Stimulated activated CD8-positive, alpha-beta memory T cell treated with anti-CD3 and anti-CD28 coated beads, Interleukin-15, amount 100 ng/mL, for 24 hours (primary cell): ENCODE measurements at places on chromosomes 13 and 19.

DNA sequence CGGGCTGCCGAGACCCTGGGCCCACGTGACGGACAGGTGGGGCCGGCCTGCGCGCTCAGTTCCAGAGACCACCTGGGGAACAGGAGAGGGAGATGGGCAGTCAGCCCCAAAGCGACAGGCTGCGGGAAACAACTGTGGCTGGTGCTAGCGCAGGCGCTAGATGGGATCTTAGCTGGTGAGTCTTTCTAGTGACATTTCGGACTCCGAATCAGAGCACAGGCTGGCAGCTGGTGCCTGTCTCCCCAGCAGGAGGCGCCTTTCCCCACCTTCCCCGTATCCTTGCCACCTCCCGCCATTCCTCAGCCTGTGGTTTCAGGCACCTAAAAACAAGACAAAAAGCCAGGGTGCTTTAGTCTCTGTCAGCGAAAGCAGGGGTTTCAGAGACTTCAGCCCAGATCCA, 19.4 kb upstream of the RANBP3 start:
- DNase-seq: no peak

GRCh38 chr13:90336507-90336906, 1011.0 kb upstream of the MIR17HG start:
- no peak for DNase-seq

DNA sequence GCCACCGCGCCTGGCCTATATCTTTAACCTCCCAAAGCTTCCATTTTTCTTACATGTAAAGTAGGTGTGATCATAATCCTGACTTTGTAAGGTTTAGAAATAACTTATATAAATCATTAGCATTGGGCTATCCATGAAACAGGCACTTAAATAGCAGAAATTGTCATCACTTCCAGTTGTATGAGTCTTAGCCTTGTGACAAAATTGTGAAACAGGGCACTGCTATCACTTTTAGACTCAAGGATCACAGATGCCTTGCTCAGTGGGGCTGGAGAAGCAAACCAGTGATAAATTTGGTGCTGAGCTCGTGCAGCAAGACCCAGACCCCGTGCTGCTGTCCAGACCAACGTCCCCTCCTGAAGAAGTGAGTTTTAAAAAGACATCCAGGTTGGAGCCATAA, 209.7 kb downstream of the KATNAL1 start:
- no peak for DNase-seq

DNA sequence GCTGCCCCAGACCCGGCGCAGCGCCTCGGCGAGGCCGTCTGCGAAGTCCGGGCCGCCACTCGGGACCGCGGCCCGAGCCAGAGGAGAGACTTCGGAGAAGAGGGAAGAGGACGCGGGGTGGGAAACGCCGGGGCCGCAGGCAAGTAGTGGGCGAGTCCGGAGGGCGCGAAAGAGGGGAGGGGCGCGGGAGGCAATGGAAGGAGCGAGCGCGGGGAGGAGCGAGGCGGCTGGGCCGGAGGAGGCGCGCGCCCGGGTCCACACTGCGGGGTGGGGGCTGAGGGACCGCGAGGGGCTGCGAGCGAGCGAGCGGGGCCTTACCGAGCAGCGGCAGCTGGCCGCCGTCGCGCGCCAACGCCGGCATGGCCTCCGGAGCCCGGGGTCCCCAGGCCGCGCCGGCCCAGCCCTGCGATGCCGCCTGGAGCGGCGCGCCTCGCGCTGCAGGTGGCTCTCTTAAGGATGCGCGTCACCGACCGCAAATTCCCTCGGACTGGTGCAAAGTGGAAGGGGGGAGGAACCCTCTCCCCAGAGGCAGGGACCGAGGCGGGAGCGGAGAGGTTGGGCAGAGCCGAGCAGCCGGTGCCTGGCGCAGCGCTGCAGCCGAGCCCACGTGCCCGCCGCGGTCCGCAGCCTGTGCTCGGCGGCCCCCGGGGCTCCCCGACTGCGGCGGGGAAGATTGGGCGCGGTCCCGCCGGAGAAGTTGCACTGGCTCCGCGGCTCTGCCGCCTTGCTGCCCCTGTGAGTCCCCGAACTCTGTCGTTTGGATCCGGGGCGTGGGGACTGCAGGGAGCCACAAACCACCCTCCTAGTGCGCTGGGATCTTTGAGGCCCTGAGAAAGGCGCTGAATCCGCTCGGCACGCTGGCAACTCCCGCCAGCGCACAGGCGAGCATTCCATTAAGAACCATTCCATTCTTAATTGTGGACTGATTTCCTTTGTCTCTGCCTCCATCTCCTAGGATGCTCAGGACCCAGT, at the start of gene FLT3:
Gene FLT3 (minus strand): TSS at position 427 of the 972 bp plus-strand sequence. CDS start 66 bp downstream, at position 361.
- DNase-seq: no peak

GRCh38 chr13:87153371-87153770, 517.8 kb upstream of the SLITRK5 start:
- DNase-seq: no peak

DNA sequence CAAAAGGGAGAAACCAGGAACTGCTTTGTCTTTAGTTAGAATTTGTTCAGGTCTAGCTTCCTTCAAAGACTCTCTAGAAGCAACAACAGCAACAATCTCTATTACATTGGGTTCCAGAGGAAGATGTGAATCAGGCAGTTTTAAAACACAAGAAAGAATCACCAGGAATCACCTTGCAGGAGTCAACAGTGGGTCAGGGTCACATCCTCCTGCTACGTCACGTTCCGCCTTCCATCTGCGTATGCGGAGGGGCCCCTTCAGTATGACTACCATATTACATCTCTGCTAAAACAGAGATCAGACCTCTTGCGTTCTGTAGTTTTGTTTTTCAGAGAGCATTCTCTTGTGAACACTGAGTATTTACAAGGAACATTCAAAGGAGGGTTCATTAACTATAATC, 147.8 kb upstream of the STARD13 start:
- DNase-seq: no peak

- no peak for DNase-seq
Measured at GRCh38 chr13:35146686-35147085, 204.6 kb downstream of the NBEA start.

- DNase-seq: no peak
Measured at GRCh38 chr13:113534236-113534860, 43.8 kb upstream of the DCUN1D2 start.

DNA sequence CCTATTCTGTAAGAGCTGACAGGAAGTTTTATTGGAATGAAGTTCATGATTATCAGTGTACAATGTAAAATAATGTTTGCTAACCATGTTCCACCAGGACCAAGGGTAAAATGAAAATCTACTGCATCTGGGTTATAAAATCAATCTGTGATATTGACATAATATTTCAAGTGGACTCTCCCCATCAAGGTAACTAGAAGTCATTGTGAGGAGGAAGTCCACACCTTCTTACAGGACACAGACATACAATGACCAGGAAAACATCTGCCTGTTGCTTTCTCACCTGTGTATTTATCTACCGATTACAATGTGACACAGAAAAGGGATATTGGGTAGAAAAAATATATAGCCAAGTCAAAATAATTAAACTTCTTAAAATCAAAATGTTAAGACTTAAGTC, 140.7 kb upstream of the RFC3 start:
- DNase-seq: no peak

GRCh38 chr19:7870571-7871436, 3.4 kb downstream of the PRR36 start:
- DNase-seq: no peak

GRCh38 chr13:30346153-30346788, 38.9 kb upstream of the KATNAL1 start:
- DNase-seq: peak; percentile 6

DNA sequence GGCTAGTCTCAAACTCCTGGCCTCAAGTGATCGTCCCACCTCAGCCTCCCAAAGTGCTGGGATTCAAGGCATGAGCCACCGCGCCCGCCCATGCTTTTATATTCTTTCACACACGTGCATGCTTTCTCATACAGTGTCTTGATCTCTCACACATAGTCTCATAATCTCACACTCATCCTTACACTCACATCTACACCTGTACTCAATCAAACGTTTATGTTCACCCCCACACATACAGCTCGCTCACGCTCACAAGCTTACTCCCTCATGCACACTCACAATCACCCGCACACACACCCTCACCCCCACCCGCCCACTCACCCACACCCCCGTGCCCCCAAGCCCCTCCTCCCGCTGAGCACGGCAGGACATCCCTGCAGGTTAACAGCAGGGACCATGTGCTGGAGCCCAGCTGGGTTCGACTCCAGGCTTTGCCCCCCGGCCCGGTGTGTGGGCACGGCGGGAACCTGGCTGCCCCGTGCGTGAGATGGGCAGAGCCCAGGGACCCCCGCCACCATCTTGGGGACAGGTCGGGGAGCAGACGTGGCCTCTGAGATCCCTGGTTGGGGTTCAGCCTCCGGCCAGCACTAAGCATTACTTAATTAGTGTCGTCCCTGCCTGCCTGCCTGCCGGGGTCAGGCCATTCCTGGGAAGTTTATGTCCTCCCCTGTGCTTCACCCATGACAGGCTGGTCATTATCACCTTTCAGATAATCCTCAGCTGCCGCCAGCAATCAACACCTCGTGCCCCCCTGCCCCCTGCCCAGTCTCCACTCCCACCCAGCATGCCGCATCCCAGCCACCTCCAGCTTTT, 11.4 kb downstream of the SBK2 start:
- no peak for DNase-seq

DNA sequence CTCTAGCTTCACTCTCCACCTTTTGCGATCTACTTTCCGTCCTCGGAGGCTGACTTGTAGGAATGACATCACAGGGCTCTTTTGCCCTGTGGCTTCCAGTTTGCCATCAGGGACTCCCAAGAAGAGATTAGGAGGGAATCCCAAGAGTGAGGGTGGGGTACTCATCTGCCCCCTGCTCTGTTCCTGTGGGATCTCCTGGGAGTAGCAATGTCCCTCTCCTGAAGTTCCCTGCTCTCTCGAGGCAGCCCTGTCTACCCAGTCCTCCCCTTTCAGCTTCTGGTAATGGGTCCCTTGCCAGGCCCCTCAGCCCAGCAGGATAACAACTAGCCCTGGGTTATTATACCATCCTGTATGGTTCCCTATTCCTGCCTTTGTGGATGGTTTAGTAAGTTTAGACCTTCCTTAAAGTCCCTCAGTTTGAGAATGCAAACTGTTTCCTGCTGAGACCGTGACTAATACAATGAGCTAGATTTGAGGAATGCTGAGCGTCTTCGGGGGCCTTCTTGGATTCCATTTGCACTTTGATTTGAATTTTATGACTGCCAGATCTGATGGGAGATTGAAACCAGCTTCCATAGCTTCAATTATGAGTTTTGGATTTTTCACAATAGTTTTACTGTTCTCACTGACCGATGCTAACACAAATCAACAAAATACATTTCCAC, 73.7 kb upstream of the IPO5 start:
- no peak for DNase-seq

- no peak for DNase-seq
Measured at GRCh38 chr19:48608798-48609263, 2.3 kb downstream of the SPACA4 start.

DNA sequence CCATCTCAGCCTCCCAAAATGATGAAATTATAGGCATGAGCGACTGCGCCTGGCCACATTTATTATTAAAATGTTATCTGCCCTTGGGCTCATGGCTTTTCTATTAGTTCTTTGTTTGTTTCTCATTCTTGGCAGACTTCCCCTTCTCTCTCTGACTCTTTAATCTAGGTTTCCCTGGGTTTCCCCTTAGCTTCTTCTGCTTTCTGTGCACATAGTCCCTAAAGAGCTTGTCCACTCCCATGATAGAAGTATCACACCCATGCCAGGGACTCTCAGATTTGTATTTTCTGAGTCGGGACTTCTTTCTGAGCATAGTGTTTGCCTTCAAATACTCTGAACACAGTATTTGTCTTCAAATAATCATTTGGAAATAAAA, 38.6 kb upstream of the ITM2B start:
- DNase-seq: no peak

DNA sequence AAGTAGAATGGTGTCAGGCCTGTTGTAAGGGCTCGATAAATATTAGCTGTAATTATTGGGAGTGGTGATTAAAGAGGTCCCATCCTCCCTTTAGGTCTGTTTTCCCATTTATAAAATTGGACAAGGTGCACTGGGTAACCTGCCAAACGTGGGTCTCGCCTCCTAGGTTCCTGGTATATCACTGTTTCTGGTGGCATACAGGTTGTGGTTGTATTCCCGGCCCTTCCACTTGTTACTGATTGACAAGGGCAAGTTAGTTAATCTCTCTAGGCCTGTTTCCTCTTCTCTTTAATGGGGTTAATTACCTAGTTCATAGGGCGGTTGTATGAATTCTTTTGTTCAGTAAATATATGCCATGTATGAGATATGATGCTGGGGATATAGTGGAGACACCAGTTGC, 1.5 kb downstream of the PPP2R1A start:
- DNase-seq: no peak

DNA sequence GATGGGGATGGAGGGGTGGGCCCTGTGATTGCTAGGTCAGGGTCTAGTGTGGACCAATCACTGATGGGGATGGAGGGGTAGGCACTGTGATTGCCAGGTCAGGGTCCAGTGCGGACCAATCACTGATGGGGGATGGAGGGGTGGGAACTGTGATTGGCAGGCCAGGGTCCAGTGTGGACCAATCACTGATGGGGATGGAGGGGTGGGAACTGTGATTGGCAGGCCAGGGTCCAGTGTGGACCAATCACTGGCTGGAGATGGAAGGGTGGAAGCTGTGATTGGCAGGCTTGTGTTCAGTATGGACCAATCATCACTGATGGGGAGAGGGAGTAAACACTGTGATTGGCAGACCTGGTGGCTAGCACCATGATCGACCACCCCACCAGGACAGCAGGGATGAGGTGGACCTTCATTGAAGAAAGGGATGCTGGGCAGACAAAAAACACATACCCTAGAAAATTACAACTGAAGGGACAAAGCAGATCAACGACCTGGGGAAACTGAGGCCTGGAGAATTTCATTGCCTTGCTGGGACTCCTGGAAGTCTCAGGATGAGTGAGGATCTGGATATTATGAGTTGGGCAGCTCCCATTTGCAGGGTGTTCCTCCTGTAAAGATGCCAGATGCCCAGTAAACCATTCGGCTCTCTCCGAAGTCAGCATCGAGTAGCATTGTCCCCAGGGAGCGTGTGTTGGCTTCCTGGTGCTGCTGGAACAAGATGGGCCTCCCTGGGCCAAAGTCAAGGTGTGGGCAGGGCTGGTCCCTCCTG, 15.5 kb downstream of the TMPRSS9 start:
- DNase-seq: no peak

DNA sequence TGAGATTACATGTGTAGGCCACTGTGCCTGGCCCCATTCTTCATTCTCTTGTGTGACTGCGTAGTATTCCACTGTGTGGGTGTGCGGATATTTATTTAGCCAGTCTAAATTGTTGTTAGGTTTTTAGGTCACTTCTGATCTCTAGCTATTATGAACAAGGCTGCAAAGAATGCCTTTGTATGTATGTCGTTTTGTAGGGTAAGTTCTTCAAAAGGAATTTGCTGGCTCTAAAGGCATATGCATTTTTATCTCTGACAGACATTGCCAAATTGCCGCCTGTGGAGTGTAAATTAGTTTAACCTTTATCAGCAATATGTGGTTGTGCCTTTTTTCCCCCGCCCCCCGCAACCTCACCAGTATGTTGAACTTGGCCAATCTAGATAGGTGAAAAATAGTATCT, 30.3 kb upstream of the EHD2 start:
- DNase-seq: no peak
